ENCODE measurements at places on chromosomes 11 and 22.

GRCh38 chr11:69359735-69360480 lies 66.0 kb downstream of the MYEOV start:
- DNase-seq, result no peak

GRCh38 chr22:29114392-29114791 lies 41.6 kb downstream of the KREMEN1 start:
- no peak for DNase-seq

- no peak for DNase-seq
Measured at GRCh38 chr22:35971456-35972119, 57.0 kb downstream of the RBFOX2 start.

DNA sequence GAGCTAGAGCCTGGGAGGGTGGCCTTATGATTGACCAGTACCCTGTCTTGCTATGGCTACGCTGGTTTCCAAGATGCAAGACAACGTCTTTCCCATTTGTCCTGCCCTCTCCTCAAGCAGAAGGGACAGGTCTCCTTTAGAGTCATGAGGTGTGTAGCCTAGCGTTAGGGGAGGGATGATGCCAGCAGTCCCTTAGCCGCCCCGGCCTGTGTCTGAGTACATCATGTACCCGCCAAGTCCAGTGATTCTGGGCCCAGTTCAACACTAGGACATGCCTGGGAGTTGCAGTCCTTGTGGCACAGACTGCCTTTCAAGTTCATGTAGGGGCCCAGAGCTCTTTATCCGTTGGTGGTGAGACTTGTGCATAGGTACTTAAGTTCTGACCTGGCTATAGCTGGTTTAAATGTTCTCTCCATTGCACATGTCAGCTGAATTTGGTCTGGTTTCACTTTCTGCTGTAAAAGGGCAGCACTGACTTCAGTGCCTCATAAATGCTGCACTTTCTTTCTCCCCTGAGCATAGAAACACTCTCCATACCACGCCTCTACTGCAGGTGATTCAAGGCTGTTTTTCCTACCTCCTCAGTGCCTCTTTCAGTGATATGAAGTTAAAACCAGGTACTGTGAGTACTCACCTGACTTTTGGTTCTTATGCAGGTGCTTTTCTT lies 151.1 kb downstream of the METTL15 start:
- DNase-seq, result no peak

DNA sequence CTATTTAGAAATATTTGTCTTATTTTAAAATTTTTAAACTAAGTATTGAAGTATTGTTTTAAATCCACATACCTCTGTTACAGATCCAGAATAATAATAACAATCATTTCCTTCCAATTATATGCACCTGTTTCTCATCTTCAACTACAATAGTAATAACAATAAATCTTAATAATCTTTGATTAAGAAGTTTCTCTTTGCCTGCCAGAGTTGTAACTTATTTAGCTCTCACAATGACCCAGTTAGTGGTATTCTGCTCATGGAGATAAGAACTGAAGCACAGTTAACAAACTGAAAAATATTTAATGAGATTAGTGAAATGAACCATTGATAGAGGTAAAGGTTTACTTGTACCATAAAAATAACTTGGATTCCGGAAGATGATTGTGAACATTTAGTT lies 796.3 kb downstream of the LUZP2 start:
- no peak for DNase-seq

DNA sequence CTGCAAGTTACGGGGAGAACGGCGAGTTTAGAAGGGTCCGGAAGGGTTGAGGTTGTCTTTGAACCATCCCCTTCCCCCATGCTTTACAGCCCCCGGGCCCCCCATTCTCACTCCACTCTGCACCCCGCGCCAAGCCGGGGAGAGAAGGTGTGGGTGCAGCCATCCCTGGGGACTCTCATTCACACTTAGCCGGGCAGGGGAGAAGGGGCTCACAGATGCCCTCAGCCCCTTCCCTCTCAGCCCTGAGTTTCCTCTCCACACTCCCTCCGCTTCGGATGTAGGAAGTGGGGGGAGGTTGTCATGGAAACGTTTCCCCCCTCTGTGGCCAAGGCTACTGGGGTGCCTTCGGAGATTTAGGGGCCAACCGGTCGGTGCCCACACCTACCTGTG lies 334 bp downstream of the CADM1 start:
- DNase-seq, result no peak

- DNase-seq, result no peak
Measured at GRCh38 chr22:24990344-24990905, 37.9 kb downstream of the KIAA1671 start.

DNA sequence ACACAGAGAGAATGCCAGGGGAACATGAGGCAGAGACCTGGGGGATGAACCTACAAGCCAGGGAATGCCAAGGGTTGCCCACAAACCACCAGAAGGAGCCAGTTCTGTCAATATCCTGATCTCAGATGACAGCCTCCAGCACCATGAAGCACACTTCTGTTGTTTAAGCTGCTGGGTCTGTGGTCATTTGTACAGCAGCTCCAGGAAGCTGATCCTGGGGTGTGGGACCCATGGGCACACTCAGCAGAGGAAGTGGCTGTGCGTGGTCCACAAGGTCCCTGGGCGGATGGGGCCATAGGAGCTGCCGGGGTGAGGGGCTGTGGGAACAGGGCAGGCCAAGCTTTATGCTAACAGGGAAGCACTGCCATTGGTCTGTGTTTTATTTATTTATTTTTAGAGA lies 12.1 kb downstream of the PPM1F start:
- no peak for DNase-seq

GRCh38 chr11:71991494-71991893 lies 7.2 kb upstream of the IL18BP start:
- no peak for DNase-seq

DNA sequence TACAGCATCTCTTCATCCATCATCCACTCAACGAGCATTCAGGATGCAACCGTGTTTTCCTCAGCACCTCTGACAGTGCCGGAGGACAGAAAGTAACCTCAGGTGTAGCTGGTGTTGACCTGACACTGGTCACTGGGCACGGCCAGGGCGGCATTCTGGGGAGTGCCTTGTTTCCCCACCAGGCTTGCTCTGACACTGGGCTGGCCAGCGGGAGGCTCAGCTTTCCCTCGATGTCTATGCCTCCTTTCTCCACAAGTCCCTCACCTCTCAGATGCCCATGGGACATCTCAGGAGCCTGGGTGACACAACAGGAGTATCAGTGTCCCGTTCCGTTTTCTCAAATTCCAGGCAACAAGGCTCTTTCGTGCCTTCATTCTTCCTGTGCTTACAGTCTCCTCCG lies 28.9 kb downstream of the CD6 start:
- no peak for DNase-seq

- no peak for DNase-seq
Measured at GRCh38 chr11:96228910-96229309, 114.1 kb downstream of the MAML2 start.

DNA sequence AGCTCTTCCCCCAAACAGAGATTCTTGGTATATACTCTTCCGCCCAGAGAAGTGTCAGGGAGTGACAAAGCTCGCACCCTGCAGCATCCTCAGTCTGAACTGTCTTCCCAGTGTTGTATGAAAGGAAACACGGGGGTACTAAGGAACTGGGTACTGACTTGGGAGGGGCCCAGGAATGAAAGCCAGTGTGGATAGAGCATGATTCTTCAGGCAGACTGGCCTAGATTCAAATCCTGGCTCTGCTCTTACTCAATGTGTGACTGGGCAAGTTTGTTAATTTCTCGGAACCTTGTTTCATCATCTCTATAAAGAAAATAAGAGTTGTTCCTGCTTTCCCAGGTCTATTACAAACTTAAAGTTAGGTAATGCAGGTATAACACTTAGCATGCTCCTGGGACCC lies 266.0 kb upstream of the NARS2 start:
- DNase-seq, result no peak

GRCh38 chr11:121376130-121376529 lies 76.0 kb upstream of the SORL1 start:
- no peak for DNase-seq

DNA sequence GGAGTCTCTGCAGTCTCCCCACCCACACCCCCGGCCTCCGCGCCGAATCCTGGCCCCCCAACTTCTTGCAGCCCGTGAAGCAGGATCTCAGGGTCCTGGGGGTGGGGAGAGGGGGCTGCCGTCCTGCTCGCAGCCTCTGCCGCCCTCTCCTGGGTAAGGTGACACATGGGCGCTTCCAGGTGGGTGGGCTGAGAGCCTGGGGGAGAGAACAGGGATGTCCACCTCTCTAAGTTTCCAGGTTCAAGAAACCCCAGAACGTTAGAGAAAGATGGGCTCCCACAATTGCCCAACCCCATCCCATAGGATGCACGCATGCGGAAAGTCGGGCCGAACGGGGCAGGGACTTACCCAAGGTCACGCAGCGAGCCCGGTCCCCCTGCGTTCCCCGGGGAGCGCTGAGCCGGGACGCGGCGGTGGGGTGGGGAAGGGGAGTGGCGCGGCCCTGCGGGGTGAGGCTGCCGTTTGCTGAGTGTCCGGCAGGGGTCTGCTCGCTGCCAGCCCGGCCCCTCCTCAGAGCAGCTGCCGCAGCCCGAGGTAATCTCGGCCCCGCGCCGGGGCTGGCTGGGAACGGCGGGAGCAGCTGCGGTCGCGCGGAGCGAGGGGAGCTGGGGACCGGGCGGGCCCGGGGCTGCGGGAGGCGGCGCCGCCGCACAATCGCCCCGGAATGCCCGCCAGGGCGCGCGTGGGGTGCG lies 705 bp upstream of the CAPN1 start:
- DNase-seq, result peak; percentile 77

DNA sequence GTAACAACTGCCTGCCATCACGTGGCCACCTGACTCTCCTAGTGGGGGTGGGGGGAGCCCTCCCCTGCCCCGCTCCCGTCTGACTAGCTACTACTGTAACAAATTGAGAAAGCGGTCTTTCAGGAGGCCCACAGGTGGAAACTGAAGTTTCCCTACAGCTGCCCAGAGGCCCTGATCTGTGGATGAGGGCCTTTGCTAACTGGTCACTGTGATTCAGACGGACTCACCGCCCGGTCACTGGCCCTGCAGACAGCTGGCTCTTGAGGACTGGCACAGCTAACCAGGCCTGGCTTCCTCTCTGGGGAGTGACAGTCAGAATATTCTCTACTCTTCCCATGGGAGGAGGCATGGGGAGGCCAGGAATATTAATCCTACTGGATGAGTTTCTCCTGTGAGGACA lies 116.8 kb downstream of the ARHGAP8 start:
- DNase-seq, result no peak

- DNase-seq, result no peak
Measured at GRCh38 chr11:111006227-111006626, 239.3 kb upstream of the POU2AF2 start.

DNA sequence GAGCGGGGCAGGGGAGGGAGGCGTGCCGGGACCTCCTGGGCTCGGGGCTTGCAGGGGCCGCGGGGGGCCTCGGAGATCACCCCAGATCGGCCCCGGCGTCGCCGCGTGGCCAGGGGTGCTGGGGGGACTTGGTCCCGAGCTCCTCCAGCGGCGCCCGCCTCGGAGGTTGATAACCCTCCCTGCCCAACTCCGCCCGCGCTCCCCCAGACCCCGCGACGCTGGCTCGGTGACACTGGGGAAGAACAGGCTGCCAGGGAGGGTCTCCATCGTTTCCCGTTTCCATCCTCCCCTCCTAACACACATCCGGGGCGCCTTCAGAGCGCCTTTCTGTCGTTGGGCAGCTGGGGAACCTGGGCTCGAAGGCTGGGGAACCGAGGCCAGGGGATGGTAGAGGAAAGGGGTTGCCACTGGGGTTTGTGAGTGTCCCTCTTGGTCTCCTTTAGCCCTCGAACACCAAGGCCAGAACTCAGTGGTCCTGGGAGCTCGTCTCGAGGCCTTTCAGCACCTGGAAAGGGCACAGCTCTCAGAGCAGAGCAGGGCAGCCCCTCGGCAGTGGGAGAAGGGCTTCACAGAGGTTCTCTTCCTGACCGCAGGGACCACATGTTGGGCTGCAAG lies 431 bp downstream of the SLC37A2 start:
- no peak for DNase-seq

DNA sequence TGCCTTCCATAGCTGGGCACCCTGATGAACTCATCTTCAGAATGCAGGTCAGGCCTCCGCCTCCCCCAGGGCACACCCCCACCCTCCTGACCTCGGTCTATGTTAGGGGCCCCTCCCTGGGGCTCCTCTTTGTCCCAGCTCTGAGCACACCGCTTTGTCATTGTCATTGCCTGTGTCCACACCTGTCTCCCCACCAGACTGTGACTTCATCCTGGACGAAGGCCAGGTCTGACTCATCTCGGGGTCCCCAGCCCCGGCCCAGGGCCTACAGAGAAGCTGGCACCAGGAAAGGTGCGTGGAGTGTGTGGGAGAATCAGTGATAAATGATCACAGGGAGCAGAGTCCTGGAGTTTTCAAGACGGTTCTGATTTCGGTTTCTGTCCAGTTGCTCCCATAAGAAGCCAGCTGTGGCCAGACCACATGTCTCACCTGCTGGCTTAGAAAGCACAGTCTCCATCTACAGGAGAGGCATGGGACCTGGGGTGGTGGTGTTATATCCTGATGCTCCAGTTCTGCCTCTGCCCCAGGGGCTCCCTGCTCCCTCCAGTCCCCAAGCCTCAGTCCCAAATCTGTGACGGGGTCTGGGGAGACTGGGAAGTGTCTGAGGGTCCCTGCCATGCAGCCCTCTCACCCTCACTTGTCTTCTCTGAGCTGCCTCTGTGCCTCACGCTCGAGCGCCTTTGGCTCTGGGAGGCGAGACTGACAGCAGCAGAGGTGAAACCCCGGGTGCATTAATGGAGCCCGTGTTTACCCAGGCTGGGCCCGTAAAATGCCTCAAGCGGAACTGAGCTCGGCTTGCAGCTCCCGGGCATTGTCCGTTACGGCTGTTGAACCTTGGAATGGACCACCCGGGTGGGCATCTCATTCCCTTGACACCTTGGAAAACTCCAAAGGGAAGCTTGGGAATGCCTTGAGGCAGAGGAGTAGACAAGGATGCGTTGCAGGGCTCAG lies 85.5 kb upstream of the WNT11 start:
- no peak for DNase-seq

DNA sequence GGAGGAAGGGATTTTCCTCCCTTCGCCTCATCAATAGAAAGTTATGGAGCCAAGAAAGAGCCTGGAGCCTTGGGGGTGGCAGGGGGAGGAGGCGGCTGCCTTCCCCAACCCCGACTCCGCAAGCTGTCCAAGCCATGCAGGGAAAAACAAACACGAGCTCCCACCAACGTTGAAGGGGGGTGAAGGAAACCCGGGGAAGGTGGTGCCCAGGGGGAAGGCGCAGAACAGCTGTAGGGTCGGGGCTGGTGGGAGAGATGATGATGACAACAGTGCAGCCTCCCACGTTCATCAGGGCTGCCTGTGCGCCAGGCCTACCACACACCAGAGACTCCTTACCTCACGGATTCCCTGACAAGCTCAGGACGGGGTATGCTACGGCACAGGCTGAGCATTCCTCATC lies 73.5 kb downstream of the SCUBE1 start:
- DNase-seq, result no peak

GRCh38 chr11:29256580-29256979 lies 760.2 kb downstream of the KCNA4 start:
- no peak for DNase-seq

GRCh38 chr22:27089264-27089663 lies 431.9 kb downstream of the MIAT start:
- DNase-seq, result no peak

- DNase-seq, result no peak
Measured at GRCh38 chr11:85779956-85780640, 30.8 kb downstream of the SYTL2 start.

DNA sequence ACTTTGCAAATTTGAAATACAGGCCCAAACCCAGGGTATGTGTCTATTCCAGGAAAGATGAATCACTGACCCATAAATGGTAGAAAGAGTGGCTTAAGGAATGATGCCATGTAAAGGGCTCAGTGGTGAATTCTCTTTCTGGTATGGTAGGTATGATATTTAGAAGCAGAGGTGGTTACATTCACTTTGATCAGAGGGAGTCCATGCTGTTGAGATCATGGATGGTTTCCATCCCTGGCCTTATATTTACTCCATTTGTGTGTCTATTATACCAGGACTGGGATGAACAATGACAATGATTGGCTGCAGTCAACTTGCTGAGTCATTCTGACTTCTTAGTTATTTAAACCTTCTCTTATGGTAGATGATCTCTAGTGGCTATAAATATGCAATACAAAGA lies 419.8 kb upstream of the LRRC4C start:
- DNase-seq, result no peak

Data from activated B cell treated with CpG ODN at 0.5 μM for 24 hours (primary cell).